ENCODE measurements at places on chromosomes 4 and X.

DNA sequence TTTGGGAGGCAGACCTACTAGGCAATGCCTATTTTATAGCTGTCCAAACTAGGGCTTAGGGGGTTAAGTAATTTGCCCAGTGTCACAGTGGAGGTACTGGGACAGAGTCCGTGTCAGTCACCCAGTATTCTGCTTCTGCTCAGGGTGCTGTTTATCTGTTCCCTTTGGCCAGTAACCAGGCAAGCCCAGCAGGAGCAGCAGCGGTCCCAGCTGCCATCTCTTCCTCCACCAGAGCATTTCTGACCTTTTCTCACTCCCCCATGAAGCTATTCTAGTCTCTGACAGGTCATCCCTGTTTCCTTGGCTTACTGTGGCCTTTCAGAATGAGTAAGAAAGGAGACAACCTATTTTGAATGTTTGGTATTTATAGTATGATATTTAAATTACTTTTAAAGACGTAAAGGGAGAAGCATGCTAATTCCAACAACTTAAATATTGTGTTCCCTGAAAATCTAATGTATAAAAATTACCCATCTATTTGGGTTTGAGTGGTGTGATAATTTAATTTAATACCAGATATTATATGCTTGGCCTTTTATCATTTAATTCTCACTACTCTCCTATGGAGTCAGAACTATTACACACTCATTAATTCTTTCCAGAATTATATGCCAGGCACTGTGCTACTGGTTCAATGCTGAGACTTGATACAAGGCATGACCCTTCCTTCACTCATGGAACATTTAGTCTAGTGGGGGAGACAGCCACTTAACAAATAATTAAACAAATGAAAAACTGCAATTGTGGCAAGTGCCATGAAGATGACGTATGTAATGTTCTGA is 60.6 kb downstream of the RPS6KA3 start:
- peaks cover 42% of the 10 kb centered on the region for H3K4me1 ChIP-seq
- peaks cover 43% of the 10 kb centered on the region for H3K36me3 ChIP-seq
- H3K27ac ChIP-seq: no peak overlapping the region
- DNase-seq: no peak
- H3K27me3 ChIP-seq: no peaks in the 10 kb centered on the region

GRCh38 chrX:106952988-106953387 is 32.8 kb downstream of the CLDN2 start:
- H3K27me3 ChIP-seq: no peaks in the 10 kb centered on the region
- no peak overlapping the region for H3K27ac ChIP-seq
- no peak overlapping the region for H3K4me3 ChIP-seq
- peaks cover 2% of the 10 kb centered on the region for H3K36me3 ChIP-seq
- no peak for DNase-seq

- no peak overlapping the region for H3K4me3 ChIP-seq
- no peak for DNase-seq
- no peaks in the 10 kb centered on the region for H3K36me3 ChIP-seq
- no peaks in the 10 kb centered on the region for H3K4me1 ChIP-seq
- H3K27ac ChIP-seq: no peak overlapping the region
Measured at GRCh38 chr4:148025981-148026380, 294.1 kb downstream of the ARHGAP10 start.

- no peaks in the 10 kb centered on the region for H3K4me1 ChIP-seq
- DNase-seq: no peak
- H3K4me3 ChIP-seq: no peak overlapping the region
Measured at GRCh38 chr4:61860376-61860775, 660.2 kb downstream of the ADGRL3 start.

DNA sequence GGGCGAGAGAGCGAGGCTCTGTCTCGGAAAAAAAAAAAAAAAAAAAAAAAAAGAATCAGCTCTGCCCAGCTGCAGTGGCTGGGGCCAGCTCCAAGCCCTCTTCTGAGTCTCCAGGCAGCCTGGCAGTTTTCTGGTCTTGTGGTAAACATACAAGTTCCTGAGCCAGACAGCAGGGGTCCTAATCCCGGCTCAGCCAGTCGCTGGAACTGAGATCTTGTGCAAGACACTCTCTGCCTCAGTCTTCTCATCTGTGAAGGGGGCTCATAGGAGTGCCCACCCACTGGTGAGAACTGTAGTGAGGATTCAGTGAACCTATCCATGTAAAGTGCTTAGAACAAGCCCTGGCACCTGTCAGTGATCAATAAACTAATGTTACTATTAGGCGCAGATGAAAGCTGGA is 41.8 kb downstream of the C4orf50 start:
- no peak overlapping the region for H3K4me3 ChIP-seq
- H3K4me1 ChIP-seq: no peaks in the 10 kb centered on the region
- peaks cover 11% of the 10 kb centered on the region for H3K27me3 ChIP-seq
- no peaks in the 10 kb centered on the region for H3K36me3 ChIP-seq
- no peak for DNase-seq

- no peaks in the 10 kb centered on the region for H3K27me3 ChIP-seq
- H3K27ac ChIP-seq: no peak overlapping the region
- no peak overlapping the region for H3K4me3 ChIP-seq
Measured at GRCh38 chrX:47637546-47638195, 7.9 kb upstream of the CFP start.

GRCh38 chr4:189048119-189048518 is 892.6 kb upstream of the FRG1 start:
- peaks cover 14% of the 10 kb centered on the region for H3K27me3 ChIP-seq
- H3K4me1 ChIP-seq: no peaks in the 10 kb centered on the region
- H3K4me3 ChIP-seq: no peak overlapping the region
- no peaks in the 10 kb centered on the region for H3K36me3 ChIP-seq
- no peak overlapping the region for H3K27ac ChIP-seq

DNA sequence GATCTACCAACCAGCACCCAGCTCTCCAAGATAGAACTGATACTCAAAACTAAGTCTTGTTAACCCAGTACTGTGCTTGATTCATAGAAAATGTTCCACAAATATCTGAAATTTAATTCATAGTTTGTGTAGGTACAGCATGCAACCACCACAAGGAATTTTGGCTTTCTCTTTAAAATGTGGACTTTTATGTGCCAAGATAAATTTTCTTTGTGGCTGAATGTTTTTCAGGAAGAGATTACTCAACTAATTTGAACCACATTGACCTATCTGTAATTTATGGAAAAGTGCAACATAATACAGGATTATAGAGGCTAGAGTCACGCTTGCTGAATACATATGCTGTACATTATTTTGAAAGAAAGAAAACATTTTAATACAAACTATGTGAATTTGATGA is 730.8 kb downstream of the IL1RAPL1 start:
- no peaks in the 10 kb centered on the region for H3K36me3 ChIP-seq
- no peak overlapping the region for H3K4me3 ChIP-seq
- DNase-seq: no peak
- no peaks in the 10 kb centered on the region for H3K4me1 ChIP-seq
- no peak overlapping the region for H3K27ac ChIP-seq
- no peaks in the 10 kb centered on the region for H3K27me3 ChIP-seq

- no peaks in the 10 kb centered on the region for H3K4me1 ChIP-seq
- H3K27me3 ChIP-seq: no peaks in the 10 kb centered on the region
- no peak overlapping the region for H3K27ac ChIP-seq
Measured at GRCh38 chr4:10737337-10737736, 52.8 kb upstream of the CLNK start.

DNA sequence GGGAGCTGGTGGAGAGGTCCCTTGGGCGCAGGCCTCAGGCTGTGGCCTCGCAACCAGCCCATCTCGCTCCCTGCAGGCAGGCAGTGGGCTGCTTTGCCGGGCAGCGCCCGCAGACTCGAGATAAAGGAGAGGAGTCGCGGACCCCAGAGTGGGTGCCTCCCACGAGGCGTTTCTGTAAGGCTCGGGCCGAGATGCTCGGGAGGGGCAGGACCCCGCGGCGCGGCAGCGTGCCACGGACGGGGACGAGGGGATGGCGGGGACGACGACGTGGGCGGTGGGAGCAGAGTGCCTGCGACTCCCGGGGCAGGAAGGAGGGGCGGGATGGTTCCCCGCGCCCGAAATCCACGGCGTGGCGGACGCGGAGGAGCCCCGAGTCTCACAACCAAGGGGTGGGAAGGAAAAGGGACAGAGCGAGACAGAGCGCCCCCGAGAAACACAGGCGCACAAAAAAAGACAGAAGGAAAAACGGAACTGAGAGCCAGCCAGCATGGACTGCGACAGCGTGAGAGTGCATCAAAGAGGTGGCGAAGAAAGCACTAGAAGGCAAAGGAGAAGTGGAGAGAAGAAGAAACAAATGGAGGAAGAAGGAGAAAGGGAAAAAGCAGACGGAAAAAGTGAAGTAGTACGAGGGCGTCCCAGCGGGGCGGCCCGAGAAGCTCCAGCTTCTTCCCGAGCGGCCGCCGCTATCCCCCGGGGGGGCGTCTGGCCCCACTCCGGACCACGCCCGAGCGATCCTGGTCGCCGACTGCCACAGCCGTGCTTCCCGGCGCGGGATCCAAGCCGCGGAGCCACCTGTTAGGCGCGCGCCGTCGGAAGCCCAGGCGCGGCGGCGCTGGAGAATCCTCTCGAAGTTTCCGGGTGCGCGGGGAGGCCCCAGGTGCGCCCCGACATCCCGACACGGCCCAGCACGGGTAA is 1.5 kb downstream of the BEND4 start:
- H3K27ac ChIP-seq: no peak overlapping the region
- no peaks in the 10 kb centered on the region for H3K36me3 ChIP-seq
- no peaks in the 10 kb centered on the region for H3K27me3 ChIP-seq
- no peaks in the 10 kb centered on the region for H3K4me1 ChIP-seq

DNA sequence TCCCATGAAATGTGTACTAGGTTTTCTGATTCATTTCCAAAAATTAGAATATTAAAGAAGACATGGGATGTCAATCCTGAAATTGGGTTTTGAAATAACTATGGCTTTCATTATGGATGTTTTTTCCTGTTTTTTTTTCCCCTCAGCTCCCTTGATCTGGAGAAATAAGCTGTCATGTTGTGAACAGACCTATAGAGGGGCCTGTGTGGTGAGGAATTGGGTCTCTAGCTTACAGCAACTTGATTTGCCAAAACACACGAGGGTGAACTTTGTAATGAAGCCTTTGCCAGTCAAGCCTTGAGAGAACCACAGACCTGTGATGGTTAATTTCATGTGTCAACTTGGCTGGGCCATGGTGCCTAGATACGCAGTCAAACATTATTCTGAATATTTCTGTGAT is 2413.6 kb downstream of the PCDH7 start:
- no peaks in the 10 kb centered on the region for H3K4me1 ChIP-seq
- H3K27ac ChIP-seq: no peak overlapping the region
- no peaks in the 10 kb centered on the region for H3K27me3 ChIP-seq
- no peak for DNase-seq
- H3K36me3 ChIP-seq: no peaks in the 10 kb centered on the region

- H3K4me1 ChIP-seq: peaks cover 20% of the 10 kb centered on the region
- H3K27me3 ChIP-seq: no peaks in the 10 kb centered on the region
- DNase-seq: no peak
- H3K36me3 ChIP-seq: peaks cover 1% of the 10 kb centered on the region
- H3K27ac ChIP-seq: no peak overlapping the region
- H3K4me3 ChIP-seq: no peak overlapping the region
Measured at GRCh38 chrX:41234962-41235361, 99.0 kb upstream of the DDX3X start.

GRCh38 chr4:3676907-3677747 is 89.1 kb upstream of the ADRA2C start:
- DNase-seq: no peak
- H3K36me3 ChIP-seq: no peaks in the 10 kb centered on the region

- no peak overlapping the region for H3K4me3 ChIP-seq
- no peak for DNase-seq
- no peaks in the 10 kb centered on the region for H3K36me3 ChIP-seq
- H3K27me3 ChIP-seq: no peaks in the 10 kb centered on the region
Measured at GRCh38 chrX:135632353-135632752, 81.1 kb upstream of the CT45A1 start.

DNA sequence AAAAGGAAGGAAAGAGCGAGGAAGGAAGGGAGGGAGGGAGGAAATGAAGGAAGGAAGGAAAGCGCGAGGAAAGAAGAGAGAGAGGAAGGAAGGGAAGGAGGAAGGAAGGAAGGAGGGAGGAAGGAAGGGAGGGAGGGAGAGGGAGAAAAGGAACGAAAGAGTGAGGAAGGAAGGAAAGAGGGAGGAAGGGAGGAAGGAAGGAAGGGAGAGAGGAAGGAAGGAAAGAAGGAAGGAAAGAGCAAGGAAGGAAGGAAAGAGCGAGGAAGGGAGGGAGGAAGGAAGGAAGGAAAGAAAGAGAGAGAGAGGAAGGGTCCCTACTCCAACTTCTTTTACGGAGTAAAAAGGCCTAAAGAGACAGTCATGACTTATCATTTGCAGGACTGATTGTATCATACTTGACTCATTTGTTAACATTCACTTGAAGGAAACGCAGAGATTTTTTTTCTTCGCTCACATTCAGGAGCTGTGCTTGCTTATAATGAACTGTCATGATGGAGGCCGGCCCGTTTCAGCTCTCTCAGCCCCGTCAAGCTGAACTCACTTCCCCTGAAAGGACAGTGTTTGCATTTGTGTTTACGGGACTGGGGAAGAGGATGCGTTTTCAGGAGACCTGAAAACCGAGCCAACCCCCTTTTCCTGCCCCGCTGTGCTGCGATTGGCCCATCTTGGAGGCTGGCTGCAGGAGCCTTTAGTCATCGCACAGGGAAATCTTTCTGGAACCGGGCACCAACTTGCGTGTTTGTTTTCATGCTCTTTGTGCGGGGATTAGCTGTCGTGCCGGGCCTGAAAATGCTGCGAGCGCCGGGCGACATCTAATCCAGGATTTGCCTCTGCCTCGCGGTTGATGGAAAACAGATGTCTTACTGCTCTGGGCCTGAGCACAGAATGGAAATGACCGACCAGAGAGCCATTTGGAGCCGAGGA is 17.8 kb downstream of the TRIM2 start:
- no peaks in the 10 kb centered on the region for H3K36me3 ChIP-seq
- peaks cover 32% of the 10 kb centered on the region for H3K4me1 ChIP-seq
- H3K27me3 ChIP-seq: no peaks in the 10 kb centered on the region

DNA sequence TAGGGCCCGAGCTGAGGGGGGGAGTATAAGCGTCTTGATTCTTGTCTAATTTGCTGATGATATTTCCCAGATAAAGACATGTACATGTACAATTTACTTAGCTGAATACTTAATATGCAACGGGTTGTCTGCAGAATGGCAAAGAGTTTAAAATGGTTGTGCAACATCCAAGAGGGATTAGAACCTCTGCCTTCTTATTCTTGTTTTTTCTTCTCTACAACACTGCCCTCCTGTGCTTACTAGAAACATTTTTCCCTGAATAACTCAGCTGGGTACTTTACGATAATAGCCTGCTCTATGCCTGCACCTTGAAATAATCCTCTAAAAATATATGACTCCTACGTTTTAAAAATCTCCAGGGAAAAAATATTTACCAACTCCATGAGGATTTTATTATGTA is 41.8 kb downstream of the INTS12 start:
- H3K36me3 ChIP-seq: no peaks in the 10 kb centered on the region
- DNase-seq: no peak
- no peak overlapping the region for H3K27ac ChIP-seq

DNA sequence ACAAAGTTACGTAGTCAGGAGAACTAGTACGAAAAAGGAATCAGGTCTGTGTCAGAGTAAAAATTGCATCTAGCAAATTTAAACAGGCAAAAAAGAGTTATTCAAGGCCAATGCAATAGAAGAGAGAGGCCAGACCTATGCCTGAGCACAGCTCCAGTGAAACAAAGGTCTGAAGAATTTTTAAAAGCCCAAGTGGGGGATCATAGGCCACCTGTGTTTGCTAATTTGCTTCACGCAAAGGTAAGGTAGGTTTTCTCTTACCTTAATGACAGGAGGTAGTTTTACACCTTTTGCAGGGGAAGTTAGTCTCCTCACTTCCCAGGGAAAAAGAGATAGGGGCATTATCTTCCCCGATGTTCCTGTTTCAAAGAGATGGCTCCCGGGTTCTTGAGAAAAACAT is 448.6 kb upstream of the TECRL start:
- H3K4me1 ChIP-seq: no peaks in the 10 kb centered on the region
- no peak overlapping the region for H3K4me3 ChIP-seq
- no peaks in the 10 kb centered on the region for H3K27me3 ChIP-seq

Data from HepG2 (cell line).